Left renal pelvis (tissue), 4 donors: ENCODE measurements at places on chromosomes 3 and 15.

GRCh38 chr3:127776347-127776746 lies 46.0 kb downstream of the MGLL start:
- DNase-seq, result no peak

DNA sequence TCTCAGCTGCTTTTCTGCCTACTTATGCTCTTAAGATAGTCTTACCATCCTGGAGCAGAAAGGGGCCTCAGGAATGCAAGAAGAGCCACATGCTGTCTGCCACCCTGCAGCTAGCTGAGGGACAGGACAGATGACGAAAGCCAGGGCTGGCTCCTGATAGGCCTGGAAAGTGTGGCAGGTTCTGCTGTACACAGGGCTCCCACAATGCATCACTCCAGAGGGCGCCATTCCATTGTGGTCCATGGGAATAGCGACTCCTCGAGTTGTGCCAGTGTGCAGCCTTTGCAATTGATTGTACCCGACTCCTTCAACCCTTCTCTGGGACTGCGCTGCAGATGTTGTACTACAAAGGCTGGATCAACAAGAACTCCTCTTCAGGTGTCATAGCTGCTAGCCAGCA lies 11.2 kb downstream of the ACAN start:
- DNase-seq, result no peak

GRCh38 chr3:38739396-38739689 lies 76.7 kb downstream of the SCN10A start:
- DNase-seq, result no peak

DNA sequence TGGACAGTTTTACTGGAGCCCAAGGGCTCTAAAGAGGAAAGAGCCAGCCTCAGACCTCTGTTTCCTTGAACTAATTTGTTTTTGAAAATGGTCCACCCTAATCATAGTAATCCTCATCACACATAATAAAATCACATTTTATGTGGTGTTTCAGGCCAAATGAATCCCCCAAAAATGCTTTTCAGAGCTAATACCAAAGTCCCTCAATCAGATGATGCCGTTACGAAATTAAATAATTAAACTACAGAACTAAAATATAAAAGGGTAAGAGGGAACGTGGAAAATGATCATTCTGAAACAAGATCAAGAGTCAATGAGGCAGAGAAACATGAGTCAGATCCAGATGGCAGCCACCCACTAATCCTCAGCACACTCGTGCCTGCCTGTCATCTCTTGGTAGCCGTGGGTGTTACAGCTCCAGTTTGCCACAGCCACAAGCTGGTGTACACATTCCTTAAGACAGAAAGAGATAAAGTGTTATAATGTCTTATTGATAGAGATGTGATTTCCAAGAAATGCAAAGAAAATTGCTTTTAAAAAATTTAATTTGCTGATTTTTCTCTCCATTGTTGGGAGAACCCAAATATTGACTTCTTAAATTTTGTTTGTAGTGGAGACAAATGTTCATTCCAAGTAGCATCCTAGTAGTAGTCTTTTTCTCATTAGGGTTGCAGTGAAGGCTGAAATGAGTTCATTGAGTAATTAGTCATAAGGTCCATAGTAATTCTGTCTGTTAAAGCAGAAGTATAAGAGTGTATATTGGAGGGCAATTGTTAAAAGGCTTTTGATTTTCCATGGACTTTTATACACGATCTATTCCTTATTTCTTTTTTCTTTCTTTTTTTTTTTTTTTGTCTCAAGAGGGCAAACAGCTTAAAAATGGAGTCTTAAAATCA lies 104.2 kb downstream of the AGBL1 start:
- DNase-seq, result no peak

- DNase-seq, result no peak
Measured at GRCh38 chr3:23396746-23397145, 193.6 kb downstream of the UBE2E2 start.

DNA sequence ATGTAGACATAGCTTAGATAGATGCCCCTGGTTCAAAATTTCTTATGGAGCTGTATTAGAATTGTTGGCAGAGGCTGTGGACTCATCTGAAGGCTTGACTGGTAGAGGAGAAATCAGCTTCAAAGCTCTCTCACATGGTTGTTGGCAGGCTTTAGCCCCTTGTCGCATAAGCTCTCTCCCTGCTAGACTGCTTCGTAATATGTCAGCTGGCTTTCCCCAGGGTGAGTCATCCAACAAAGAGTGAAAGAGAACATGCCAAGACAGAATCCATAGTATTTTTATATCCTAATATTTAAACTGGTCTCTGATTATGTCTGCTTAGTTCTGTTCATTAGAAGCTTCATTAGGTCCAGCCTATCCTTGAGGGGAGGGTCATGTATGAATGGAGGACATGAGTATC lies 427.4 kb upstream of the NAALADL2 start:
- DNase-seq, result no peak

GRCh38 chr3:146308682-146309081 lies 57.8 kb upstream of the PLSCR4 start:
- DNase-seq, result peak; percentile 33

GRCh38 chr3:81932681-81933080 lies 171.2 kb upstream of the GBE1 start:
- no peak for DNase-seq

DNA sequence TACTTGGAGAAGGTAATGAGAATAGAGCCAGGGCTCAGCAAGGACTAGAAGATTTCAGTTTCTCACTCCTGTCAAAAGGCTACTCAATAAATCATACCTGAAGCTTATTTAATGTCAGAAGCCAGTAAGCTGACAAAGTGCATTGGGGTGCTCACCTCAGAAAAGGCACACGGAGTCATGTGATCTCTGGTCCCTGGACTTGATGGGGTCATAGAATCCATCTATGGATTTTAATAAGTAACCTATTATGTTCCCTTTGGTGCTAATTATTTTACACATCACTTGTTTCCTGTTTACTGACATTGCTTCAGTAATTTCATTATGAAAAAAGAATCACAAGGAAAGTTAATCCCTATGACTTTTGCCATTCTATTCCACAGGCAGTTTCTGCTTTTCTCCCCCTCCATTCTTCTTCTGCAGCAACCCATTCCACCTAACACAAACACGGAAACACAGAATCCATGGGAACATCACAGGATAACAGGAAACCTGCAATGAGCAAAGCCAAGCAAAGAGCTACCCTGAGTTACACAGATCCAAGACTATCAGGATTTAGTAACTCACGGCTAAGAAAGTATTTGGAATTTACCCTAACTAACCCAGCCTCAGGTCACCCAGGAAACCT lies 159.6 kb downstream of the MEIS2 start:
- DNase-seq, result no peak
